COLO829 (cell line): ENCODE measurements at places on chromosomes 12 and 14.

- no peak for DNase-seq
Observed at GRCh38 chr14:21015312-21015711, 9.5 kb downstream of the NDRG2 start.

DNA sequence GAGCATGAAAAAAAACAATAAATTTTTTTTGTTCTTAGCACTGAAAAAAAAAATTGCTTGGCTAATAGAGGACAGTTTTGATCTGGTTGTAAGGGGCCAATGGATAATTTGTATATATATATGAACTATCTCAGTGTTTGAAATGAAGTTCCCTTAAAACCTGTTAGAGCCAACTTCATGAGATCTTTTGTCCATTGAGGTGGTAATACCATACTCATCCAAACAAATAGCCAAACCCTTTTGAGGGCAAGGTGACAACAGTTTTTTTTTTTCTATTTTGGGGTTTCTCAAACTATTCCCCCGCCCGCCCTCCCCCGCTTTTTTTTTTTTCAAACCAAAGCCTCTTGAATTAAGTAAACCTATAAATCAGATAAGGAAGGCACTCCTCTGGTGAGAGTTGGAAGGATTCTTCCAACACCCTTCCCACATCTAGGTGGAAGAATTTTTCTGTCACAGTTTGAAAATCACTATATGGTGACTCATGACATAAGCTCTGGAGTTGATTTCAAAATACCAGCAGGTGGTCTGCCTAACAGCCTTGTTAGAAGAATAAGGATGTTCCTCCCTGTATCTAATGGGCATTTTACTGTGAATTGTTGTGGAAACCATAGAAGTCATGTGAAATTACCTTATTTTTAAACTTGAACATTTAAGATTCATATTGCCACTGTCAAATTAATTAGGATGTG is 10.2 kb downstream of the ARHGAP5 start:
- DNase-seq: peak; percentile 28

- DNase-seq: no peak
Observed at GRCh38 chr12:97912943-97913342, 450.3 kb downstream of the RMST start.

DNA sequence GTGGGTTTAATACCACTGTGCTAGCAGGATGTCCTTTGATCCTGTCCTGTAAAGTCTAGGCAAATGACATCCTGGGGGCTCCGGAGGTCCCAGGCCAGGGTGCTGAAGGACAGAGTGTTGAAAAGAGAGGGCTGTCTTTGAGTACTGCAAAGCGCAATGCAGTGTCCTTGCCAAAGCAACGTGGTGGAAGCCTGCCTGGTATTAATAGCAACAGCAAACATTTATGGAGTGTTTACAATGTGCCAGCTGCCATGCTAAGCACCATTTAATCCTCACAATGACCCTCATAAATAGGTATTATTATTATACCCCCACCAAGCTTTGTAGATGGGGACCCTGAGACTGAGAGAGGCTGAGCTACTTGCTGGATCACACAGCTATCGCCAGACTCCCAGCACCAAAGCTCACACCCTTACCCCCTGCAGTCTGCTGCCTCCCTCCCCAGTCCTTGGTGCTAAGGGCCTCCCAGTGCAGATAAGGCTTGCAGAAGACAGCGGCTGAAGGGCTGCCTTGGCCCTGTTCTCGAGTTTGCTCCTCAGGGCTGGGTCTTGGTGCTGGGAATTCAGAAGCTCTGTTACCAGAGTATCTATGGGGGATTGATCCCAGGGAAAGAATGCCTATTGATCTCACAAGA is 427.7 kb downstream of the FUT8 start:
- no peak for DNase-seq

GRCh38 chr14:69300601-69301221 is 40.8 kb downstream of the GALNT16 start:
- DNase-seq: no peak

DNA sequence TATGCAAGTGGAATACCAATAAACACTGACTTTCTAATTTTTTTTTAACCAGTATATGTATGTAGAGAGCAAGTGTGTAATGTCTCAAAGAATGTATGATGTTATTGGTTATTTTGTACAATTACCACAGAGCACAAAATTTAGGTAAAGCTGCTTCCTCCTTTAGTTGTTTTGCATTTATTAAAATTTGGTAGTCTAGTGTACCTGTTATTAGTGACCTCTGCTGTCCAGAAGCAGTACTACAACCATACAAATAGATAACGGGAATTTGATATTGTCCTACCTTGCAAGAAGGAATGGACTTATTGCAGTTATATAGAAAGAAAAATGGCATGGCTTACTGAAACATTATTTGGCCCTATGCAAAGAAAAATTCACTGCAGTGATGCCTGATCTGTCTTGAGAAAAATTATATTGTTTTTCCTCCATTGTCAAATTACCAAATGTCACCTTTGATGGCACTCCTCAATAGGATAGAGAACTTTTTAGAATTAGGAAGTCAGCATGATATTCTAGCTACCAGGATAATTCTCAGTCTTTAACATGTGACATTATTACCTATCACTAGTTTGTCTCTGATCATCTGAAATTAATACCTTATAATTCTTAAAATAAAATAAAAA is 153.9 kb upstream of the RMST start:
- peak; percentile 14 for DNase-seq

DNA sequence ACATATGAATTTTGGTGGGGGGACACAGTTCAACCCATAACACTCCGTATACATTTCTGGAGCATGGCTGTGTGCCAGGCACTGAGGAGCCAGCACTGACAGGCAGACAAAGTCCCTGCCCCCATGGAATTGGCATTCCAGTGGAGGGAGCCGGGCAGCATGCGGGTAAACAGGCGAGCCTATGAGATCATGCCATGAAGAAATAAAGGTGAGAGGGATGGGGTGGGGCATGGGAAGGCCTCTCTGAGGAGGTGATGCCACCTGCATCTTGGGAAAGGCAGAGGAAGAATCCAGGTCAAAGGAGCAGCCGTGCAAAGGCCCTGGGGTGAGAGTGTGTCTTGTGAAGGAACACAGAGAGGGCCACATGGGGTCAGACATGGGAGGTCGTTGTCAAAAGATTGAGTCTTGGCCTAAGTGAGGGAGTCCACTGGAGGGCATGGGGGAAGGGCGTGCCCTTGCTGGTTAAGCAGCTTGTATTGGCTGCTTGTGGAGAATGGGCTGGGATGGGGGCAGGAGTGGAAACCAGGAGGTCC is 3.6 kb downstream of the OTUB2 start:
- no peak for DNase-seq
